ENCODE measurements at places on chromosomes 7 and 10.

DNA sequence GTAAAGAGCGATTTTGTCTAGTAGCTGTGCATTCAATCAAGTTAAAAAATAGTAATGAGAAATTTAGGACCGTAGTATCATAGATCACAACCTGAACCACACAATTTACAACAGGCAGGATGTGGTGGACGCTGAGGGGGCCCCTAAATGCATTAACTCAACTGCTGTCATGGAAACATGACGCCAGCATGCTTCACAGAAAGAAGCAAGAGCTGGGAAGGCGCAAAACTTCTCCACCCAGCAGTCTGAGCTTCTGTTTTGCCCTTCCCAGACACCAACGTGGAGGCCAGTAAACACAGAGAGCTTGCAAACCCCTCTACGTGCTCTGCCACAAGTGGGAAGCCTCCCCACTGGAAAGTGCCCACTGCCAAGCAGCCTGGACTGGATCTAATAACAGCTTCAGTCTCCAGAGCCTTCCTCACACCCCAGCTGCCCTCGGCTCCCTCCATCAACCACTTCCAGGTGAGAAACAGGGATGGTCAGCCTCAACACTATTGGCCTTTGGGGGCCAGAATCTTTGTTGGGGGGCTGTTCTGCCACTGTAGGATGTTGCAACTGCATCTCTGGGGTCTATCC is 151.8 kb downstream of the SFMBT2 start:
- DNase-seq, result peak; percentile 63

GRCh38 chr7:22329816-22330524 is 27.0 kb downstream of the RAPGEF5 start:
- no peak for DNase-seq

DNA sequence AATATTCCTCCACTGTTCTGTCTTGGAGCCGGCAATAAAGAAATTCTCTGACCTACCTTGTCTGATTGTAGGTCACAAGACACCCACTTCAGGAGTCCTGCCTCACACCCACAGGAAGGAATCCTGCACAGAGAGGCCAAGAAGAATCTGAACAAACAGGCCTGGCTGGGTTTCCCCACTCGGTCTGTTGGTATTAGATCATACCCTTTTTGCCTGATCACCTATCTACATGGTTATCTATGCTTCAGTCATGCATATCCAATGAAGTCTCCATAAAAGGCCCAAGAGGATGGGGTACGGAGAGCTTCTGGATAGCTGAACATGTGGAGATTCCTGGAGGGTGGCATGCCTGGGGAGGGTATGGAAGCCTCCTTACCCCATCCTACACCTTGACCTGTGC is 12.3 kb downstream of the OGDH start:
- peak; percentile 18 for DNase-seq

DNA sequence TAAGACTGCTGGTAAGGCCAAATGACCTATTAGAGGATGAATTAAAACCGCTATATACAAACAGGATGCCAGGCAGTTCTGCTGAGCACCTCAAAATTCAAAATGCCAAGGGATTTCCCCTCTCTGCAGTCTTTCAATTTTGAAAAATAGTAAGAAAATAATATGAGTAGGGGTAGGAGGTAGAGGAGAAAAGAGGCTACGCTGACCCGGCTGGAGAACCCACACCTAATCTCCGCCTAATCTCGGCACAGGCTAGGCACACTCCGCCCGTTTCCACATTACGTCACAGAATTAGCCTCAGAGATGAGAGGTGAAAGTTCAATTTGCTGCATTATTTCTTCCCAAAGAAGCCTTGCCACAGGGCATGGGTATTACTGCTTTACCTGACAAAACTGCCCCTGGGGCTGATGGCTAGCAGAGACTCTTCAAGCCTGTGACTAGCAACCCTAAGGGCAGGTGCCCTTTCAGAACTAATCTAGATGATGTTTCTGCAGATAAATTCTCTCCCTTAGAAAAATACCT is 21.3 kb upstream of the SPOCK2 start:
- DNase-seq, result no peak

DNA sequence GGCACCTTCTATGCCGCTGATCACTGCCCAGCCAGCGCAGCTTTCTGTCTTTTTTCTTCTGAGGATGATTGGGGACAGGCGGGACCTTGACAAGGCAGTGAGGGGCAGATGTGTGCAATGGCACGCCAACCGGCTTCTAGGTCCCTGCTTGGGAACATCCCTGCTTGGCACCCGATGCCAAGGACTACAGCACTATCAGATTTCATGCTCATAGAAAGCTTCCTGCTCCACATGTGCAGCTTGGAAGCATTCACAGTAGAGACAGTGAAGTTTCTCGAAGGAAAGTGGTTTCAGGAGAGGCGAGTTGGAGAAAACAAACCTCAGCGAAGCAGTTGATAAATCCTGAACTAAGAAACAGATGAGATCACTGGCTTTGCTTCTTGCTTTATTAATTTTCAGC is 267.5 kb upstream of the HABP2 start:
- DNase-seq, result no peak

GRCh38 chr10:118800920-118801319 is 46.1 kb upstream of the CACUL1 start:
- DNase-seq, result peak; percentile 10

GRCh38 chr10:60870803-60871202 is 73.2 kb downstream of the RHOBTB1 start:
- DNase-seq, result no peak

DNA sequence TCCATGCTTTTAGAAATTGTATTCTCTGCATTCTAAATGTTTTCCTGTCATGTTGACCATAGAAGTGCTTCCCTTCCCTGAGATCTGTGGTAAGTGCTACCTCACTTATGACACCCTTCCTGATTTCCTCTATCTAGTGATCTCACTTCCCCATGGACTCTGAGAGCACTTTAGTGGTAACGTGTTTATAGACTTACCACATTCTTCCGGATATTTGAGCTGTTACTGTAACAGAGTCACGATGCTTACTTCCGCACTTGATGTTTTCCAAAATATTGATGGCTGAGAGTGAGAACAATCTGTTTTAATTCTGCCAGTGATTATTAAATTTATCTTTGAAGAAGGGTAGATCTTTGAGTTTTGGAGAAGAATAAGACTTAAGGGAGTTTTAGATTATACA is 60.1 kb upstream of the NAMPT start:
- DNase-seq, result peak; percentile 53

GRCh38 chr10:5691786-5692185 is 7.1 kb downstream of the TASOR2 start:
- no peak for DNase-seq
